Esophagus squamous epithelium (tissue), 5 donors: ENCODE measurements at places on chromosomes 3 and 15. TPM values are rescaled to one million over a fixed set of nuclear protein-coding genes. Genes with fewer than 3 reads are reported as not detected.

DNA sequence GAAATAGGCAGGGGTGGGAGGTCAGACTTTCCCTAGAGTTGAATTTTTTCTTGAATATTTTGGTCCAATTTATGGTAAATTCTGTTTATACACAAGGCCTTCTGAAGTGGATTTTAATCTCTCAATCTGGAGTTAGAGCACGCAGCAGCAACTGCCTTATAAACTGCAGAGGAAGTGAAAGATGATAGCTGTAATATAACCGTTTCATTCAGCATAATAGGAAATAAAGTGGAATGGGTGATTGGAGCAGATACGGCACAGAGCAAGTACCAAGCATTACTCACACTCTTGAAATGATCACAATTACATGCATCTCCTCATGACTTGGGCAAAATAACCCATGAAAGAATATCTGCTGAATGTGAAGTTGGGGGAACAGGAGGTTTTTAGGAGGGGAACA is 106.8 kb downstream of the ARRDC4 start:
- DNase-seq: no peak
- no peaks in the 10 kb centered on the region for H3K27me3 ChIP-seq
- H3K4me1 ChIP-seq: no peaks in the 10 kb centered on the region
- H3K4me3 ChIP-seq: no peak overlapping the region
- H3K36me3 ChIP-seq: no peaks in the 10 kb centered on the region

GRCh38 chr15:60520013-60520824 is 41.3 kb upstream of the ICE2 start:
- no peaks in the 10 kb centered on the region for H3K27me3 ChIP-seq
- H3K4me3 ChIP-seq: no peak overlapping the region
- H3K36me3 ChIP-seq: no peaks in the 10 kb centered on the region
- no peaks in the 10 kb centered on the region for H3K4me1 ChIP-seq
- no peak for DNase-seq

- H3K27me3 ChIP-seq: no peaks in the 10 kb centered on the region
- no peak overlapping the region for H3K4me3 ChIP-seq
- no peaks in the 10 kb centered on the region for H3K36me3 ChIP-seq
- DNase-seq: no peak
- no peaks in the 10 kb centered on the region for H3K4me1 ChIP-seq
Observed at GRCh38 chr15:50876989-50877360, 31.5 kb upstream of the AP4E1 start.

DNA sequence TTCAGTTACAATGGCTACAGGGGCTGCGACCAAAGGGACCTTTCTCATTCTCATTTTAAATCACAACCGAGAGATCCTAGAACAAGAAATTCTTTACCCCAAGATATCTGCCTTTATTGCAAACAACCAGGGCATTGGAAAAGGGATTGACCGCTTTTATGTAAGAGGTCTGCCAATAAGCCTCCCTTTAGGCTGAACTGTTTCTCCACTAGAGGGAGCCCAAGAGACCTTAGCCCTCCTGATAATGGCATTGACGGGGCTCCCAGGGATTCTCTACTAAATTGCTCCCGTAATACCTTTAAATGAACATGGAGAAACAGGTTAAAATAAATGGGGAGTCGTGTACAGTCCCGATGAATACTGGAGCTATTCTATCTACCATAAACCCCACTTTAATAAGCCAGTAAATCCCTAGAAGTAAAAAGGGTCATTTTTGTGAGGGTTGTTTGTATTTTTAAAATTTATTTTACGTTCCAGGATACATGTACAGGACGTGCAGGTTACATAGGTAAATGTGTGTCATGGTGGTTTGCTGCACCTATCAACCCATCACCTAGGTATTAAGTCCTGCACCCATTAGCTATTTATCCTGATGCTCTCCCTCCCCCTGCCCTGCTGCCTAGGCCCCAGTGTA is 7.5 kb upstream of the IGSF10 start:
- no peaks in the 10 kb centered on the region for H3K27me3 ChIP-seq
- DNase-seq: no peak
- H3K4me1 ChIP-seq: no peaks in the 10 kb centered on the region

DNA sequence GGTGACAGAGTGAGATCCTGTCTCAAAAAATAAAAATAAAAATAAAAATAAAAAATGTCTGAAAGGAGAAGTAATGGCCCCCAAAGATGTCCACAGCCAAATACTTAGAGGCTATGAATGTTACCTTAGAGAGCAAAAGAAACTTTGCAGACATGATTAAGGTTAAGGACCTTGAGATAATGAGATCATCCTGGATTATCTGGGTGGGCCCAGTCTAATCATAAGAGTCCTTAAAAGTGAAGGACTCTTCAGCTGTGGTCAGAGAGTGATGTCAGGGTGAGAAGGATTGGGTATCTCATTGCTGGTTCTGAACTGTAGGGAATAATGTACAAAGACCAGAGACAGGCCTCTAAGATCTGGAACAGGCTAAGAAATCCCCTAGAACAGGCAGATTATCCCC is 84.9 kb upstream of the POU1F1 start:
- H3K4me1 ChIP-seq: peaks cover 11% of the 10 kb centered on the region
- H3K4me3 ChIP-seq: no peak overlapping the region
- no peak for DNase-seq
- no peaks in the 10 kb centered on the region for H3K36me3 ChIP-seq
- no peak overlapping the region for H3K27ac ChIP-seq

DNA sequence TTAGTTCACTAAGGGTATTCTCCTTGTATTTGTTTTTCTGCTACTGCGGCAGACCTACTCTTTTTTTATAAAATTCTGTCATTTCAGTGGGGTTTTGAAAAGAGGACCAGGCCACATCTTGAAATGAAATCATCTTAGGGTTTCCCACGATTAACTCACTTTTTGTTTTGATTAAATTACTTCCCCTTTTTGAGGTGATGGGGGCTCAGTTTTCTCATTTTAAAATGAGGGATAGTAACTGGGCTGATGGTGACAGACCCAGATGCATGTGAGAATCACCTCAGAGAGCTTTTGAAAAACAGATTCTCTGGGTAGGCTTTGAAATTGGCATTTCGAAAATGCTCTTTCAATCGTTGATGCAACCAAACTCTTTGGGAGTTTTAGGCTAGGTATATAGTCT is 24.2 kb downstream of the UBE2Q2 start:
- H3K27ac ChIP-seq: no peak overlapping the region
- peaks cover 28% of the 10 kb centered on the region for H3K36me3 ChIP-seq
- no peaks in the 10 kb centered on the region for H3K4me1 ChIP-seq
- DNase-seq: no peak

GRCh38 chr15:99021694-99022093 is 14.1 kb upstream of the PGPEP1L start:
- H3K4me1 ChIP-seq: peaks cover 2% of the 10 kb centered on the region
- H3K27ac ChIP-seq: no peak overlapping the region
- no peak for DNase-seq
- H3K27me3 ChIP-seq: no peaks in the 10 kb centered on the region
- H3K36me3 ChIP-seq: no peaks in the 10 kb centered on the region

DNA sequence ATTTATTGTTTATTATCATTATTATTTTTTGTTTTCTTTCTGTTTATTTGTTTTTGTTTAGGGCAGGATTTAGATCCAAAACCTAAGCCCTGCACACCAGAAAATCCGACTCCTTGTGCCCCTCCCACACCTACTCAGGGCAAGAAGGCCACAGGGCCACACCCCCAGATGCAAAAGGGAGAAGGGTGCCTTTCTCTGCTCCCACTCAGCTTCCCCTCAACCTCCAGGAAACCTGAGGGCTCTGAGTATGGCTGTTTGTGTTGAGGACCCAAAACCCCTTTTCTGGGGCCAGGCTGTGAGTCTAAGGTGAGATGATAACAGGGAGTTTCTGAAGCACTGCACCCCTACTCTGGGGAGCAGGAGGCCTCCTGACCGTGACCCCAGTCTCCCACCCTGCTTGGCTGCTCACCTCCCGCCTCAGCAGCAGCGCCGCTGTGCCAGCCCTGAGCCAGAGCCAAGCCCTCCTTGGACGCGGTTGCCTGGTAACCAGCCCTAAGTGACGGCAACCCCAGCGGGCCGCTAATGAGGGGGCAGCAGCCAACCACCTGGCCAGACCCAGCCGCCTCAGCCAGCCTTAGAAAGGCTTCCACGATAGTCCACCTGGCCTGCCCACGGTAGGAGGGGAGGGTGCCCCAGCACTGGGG is 6.4 kb upstream of the C15orf39 start:
- H3K4me1 ChIP-seq: peaks cover 14% of the 10 kb centered on the region
- no peaks in the 10 kb centered on the region for H3K27me3 ChIP-seq

The ITIH1 gene
- total RNA-seq: not detected

The FOXB1 gene
- not detected for total RNA-seq

DNA sequence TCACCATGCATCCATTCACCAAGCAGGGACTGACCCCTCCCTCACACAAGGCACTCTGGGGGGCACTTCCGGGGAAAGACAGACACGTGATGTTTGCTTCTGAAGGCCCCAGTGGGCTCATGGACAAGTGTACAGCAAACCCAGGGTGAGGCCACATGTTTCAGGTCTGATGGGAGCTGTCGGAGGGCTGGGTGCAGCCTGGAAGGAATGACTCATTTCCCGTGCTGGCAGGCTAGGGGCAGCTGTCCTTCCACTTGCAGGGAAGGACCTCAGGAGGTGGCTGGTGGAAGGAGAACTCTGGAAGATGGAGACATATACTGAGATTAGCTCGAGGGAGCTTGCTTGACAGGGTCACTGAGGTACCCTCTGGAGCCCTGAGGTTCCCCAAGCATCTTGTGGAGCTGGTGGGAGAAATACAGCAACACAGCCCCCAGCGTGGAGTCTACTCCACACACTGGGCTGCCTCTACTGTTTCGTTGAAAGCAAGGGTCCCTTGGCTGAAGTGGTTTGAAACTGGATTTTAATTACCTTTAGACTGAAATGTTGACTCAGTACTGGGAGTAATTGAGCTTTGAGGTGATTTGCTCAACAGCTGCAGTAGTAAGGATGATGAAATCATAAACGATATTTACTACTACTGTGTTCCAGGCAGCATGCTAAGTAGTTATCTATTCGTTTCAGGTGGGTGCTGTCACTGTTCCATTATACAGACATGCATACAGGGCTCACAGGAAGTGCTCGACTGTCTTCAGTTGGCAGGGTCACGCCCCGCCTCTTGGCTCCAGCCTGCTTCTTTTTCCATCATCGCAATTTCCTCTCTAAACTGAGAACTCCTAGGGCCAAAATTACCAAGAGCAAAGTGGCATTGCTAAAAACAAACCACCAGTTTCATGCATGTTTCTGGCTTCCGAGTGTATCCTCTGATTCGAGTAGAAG is 230.4 kb downstream of the ADAMTS17 start:
- H3K27ac ChIP-seq: peak overlapping the region; percentile 50
- H3K27me3 ChIP-seq: no peaks in the 10 kb centered on the region
- no peaks in the 10 kb centered on the region for H3K36me3 ChIP-seq
- no peak overlapping the region for H3K4me3 ChIP-seq

GRCh38 chr3:102533784-102534183 is 99.0 kb downstream of the ZPLD1 start:
- H3K27ac ChIP-seq: no peak overlapping the region
- H3K4me3 ChIP-seq: no peak overlapping the region
- H3K4me1 ChIP-seq: no peaks in the 10 kb centered on the region
- H3K27me3 ChIP-seq: no peaks in the 10 kb centered on the region
- no peaks in the 10 kb centered on the region for H3K36me3 ChIP-seq

DNA sequence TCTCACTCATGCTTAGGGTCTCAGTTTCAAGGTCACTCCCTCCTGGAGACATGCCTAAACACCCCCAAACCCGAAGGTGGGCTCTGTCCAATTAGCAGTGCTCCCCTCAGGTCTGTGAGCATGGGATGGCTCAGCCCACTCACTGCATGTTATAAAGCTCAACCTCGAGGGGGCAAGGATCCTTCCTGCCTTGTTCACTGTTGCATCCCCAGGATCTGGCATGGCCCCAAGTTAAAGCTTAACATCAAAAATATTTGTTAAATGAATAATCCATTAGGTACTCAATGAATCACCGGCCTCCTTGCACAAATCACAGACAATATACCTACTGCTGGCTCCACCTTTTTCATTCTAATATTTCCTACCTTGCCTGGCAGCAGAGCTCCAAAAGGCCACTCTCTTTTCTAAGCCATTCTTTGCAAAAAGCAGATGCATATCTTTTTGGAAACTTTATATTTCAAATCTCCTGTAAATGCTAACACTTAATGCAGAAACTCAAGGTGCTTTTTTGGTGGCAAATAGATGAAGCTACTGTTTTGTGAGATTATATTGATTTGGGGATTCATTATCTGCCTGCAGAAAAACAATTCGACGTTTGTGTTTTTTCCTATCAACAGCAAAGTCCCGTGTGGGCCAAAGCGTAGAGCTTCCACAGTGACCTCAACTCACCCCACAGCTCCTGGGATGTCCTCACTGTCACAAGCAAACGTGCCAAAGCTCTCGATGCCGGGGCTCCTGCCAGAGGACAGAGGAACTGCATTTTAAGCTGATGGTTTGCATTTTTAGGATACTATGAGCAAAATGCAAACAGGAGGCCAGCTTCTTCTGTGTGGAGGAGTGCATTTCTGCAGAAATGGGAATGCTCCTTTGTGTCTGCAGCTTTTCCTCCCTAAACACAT is 35.4 kb downstream of the PCOLCE2 start:
- no peak overlapping the region for H3K27ac ChIP-seq
- H3K27me3 ChIP-seq: no peaks in the 10 kb centered on the region

GRCh38 chr15:90231028-90232017 is 2.4 kb downstream of the CIB1 start:
- peaks cover 78% of the 10 kb centered on the region for H3K4me1 ChIP-seq
- peak overlapping the region; percentile 96 for H3K27ac ChIP-seq
- DNase-seq: peak; percentile 20

DNA sequence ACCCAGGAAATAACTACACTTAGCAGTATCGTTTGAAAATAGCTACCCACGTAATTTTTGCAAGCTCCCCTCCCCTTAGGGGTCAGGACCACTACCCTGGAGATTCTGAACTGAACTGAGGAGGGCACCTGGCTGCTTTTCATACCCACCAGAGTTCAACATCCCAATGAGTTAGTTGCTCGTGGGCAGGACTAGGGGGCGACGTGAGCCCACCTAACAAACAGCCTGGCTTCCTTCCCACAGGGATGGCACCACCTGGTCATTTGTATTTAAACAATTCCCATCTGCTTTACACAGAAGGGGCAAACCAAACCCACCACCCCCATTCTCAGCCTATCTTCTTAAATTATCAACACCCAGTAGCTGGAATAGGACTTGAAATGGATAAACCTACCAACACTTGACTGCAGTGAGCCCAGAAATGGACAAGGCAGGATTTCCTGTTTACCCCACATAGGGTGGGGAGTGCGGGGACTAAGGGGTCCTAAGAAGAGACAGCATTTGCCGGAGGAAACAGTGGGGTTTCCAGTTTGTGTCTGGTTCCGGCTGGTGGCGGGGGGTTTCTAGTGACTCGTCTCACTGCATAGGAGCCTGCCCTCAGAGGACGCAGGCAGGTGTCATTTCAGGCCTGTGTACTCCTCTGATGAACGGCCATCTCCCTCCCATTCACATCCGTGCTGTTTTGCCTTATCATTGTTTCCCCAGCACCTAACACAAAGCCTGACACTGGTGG is 11.6 kb upstream of the VGLL4 start:
- H3K27me3 ChIP-seq: no peaks in the 10 kb centered on the region
- H3K36me3 ChIP-seq: no peaks in the 10 kb centered on the region
- no peaks in the 10 kb centered on the region for H3K4me1 ChIP-seq
- H3K27ac ChIP-seq: no peak overlapping the region

GRCh38 chr3:15291589-15292541 is 40.5 kb downstream of the SH3BP5 start:
- no peak overlapping the region for H3K27ac ChIP-seq
- DNase-seq: no peak
- H3K4me1 ChIP-seq: peaks cover 40% of the 10 kb centered on the region
- H3K36me3 ChIP-seq: no peaks in the 10 kb centered on the region
